Pancreas (tissue), 10 donors: ENCODE measurements at places on chromosomes 2 and 18.

DNA sequence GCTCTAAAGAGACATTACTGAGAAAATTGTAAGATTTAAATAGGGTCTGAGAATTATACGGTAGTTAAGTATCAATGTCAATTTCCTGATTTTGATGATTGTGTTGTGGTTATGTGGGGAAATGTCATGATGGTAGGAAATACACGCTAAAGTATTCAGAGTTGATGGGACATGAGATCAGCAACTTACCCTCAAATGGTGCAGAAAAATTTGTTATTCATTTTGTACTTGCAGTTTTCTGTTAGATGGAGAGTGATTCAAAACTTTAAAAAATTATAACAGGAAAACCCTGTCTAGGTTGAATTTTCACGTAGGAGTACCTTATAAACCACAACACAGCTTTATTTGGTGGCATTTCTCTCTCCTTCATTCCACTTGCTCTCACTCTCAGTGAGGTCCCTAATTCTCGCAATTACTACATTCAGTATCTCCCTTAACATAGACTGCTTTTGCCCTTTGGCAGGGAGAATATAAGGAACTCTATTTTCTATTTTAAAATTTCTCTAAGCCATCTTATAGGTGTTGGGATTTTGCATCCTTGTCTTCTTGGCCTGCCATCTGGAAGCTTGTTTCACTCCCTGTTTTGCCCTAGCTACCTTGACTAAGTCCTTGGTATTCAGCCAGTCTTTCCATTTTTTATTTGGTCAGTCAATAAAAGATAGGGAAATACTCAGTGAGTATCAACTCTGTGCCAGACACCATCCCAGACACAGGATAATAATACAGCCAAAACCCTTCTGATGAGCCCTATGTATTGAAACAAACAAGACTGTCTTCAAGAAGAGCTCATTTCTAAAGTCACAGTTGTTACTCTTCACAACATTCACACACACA lies 550.6 kb upstream of the ACVR2A start:
- DNase-seq: no peak

DNA sequence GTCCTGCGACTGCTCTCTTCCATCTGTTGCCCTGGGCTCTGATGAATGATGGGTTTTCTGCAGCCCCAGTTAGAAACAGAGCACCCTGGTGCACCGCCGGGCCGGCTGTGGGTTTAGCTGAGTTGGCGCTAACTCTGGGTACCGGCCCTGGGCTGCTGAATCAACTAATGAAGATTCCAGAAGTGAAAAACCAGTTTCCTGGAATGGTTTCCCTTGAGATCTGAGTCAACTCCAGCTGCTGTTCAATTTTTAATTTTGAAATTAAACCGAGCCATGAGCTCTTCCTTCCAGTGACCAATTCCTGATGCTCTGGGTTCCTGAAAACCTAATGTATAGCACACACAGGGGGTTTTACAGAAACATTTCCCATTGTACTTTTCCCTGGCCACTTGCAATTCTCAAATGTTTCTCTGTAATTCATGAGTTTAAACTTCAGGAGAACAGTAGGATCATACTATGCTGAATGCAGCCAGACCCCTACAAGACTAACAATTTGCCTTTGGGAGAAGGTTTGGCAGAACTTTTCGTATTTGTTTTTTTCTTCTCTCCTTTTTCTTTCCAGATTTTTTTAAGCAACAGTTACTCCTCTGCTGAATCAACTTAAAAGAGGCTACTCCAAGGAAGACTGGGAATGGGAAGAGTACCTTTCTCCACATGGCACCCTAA lies 5.5 kb downstream of the COL6A3 start:
- no peak for DNase-seq

DNA sequence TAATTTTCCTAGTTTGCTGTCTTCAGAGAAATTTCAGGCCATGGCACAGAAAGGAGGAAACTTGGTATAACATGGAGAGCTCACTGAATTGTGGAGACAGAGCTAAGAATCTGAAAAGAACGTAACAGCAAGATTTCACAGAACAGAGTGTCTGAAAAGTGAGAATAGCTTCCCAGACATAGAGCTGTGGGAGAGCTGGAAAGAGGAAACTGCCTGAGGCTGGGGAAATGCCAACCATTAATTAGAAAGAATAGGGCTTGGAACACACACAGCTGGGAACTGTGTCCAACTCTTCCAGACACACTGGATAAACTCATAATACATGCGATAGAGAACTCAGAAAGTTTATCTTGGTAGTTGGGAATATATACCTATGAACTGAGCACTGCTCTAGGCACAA lies 51.6 kb upstream of the KYNU start:
- no peak for DNase-seq

- DNase-seq: no peak
Measured at GRCh38 chr2:218079943-218080913, 11.2 kb downstream of the RUFY4 start.

GRCh38 chr2:65477590-65477989 lies 45.2 kb upstream of the SPRED2 start:
- DNase-seq: no peak

- no peak for DNase-seq
Measured at GRCh38 chr18:59719544-59720181, 22.4 kb upstream of the CCBE1 start.

- no peak for DNase-seq
Measured at GRCh38 chr2:134334542-134335353, 80.9 kb downstream of the MGAT5 start.

DNA sequence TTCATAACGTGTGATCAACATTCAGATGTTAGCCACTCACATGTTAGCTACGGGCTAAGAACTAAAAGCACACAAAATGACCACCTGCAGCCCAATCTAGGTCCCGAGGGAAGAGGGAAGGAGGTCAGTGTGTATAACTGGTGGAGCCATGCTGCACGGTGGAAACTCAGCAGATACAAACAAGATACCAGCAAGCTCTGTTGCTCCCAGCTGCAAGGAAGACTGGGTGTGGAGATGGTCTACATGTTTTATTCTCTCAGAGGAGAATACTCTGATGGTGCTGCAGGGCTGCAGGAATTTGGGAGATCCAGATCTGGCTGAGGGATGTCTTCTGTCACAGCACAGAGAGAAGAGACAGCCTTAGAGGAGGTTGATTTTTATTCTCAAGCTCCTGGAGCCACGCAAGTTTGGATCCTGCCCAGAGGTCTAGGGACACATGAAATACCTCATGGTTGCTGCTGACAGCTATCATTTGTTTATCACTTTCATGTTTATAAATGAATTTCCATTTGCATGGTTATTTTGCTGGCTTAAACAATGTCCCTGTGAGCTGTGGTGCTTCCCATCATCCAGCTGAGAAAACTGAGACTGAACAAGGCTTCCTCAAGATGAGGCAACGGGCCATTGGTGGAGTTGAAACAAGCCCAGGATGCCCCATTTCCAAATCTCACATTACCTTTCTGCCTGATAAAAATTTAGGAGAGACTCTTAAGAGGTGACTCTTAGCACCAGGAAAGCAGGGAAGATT lies 30.9 kb downstream of the RNF144A start:
- no peak for DNase-seq

DNA sequence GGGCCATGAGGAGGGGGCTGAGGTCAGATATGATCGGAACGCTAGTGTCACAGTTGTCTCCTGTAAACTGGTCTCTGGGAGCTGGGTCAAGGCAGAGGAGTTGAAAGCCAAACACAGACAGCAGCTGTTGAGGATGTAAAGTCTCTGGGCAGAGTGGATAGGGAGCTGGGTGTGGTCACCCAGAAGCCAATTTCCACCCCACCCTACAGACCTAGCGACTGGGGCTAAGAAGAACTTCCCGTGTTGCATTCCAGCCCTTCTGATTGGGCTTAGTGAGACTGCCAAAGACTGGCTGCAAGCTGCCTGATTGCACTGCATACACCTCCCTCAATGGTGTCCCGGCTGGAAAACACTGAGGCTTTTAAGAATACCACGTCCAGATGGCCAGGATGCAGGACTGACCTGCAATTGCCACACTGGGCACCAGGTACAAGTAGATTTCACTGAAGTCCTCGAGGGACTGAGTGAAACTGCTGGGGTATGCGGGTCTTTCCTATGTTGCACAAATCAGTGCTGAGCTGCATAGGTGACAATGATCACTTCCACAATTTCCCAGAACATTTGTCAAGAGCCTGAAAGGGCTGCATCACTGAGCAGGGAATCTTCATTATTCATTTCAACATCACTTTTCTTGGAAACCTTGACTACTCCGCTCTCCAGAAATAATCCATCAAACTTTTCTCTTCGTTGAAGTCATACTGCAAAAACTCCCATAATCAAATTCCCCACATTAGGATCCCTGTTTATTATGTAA lies 43.1 kb upstream of the EML4 start:
- DNase-seq: no peak

DNA sequence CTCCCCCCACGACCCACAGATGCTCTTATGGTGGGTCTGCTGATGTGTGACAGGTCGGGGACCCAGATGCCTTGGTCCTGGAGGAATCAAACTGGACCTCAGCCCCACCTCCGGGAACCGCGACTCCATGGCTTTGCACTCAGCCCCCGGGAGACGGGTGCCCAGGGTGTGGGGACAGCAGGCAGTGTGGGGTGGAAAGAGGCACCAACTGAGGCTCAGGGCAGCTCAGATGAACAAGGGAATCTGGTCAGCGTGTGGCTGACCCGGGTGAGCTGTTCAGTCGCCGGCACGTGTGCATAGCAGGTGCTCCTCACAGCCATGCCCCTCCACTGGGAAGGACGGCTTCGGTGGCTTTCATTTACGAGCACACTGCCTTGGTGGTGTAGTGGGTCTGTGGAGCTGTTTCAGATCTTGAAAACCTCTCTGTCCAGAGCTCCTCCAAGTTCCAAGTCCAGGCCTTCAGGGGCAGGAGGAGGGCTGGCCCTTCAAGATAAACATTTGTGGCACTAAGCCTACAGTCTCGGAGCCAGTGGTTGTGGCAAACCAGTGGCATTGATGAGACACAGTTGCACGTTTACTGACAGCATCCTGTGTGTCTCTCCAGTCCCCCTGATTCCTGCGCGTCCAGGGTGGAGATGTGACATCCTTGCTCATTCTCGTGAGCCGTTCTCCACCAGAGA lies 471.2 kb upstream of the HS6ST1 start:
- DNase-seq: no peak

DNA sequence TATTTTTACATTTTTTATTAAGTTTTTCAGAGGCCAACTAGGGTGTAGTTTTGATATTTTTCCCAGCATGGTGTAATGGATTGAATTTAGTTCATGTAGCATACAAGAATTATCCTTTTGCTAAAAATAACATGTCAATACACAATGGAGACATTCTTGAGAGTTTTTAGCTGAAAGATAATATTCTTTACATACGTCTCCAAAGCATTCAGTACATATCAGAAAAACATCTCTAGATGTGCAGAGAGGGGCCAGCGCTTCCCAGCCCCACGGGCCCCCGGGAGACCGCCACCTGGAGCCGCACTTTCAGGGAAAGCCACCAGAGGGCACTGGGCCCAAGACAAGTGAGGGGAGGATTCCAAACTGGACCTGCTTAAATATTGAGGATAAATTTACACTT lies 499.4 kb downstream of the GALR1 start:
- DNase-seq: no peak

DNA sequence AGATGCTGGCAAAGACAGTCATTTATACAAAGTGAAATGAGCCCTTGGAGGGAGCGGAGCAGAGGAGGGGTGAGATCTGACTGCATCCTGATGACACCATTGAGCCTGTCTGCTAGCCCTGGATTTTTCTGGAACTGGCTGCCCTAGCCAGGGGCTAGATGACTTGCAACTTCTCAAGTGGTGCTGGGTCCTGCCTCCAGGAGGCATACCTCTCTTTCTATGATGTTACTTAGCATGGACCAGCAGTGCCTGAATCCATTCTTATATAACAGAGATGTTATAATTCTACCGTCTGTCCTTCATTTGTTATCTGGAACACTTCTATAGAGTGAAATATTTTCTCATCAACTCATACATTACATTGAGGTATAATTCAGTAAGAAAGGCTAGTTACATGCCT lies 8.5 kb upstream of the TWIST2 start:
- DNase-seq: no peak

GRCh38 chr2:892892-893291 lies 57.8 kb upstream of the SNTG2 start:
- no peak for DNase-seq

- no peak for DNase-seq
Measured at GRCh38 chr2:238700506-238701340, 147.2 kb upstream of the TWIST2 start.

- no peak for DNase-seq
Measured at GRCh38 chr2:160256507-160256906, 56.4 kb upstream of the ITGB6 start.

DNA sequence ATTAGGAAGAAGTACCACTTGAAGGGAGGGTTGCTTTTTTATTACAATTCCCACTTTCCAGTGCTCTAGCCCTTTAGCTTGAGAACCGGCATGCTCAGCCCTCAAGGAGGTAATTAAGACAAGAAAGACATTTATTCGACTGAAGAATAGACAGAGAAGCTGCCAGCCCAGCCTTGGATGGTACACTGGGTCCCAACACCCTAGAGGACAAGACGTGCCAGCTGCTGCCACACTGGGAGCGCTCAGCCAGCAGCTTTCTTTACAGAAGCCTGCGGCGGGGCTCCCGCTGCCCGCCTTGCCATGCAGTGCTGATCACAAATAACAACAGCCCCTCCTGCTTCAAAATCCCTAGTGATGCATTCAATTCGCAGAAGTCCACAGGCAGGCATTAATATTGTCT lies 746.3 kb upstream of the RAB6C start:
- no peak for DNase-seq

DNA sequence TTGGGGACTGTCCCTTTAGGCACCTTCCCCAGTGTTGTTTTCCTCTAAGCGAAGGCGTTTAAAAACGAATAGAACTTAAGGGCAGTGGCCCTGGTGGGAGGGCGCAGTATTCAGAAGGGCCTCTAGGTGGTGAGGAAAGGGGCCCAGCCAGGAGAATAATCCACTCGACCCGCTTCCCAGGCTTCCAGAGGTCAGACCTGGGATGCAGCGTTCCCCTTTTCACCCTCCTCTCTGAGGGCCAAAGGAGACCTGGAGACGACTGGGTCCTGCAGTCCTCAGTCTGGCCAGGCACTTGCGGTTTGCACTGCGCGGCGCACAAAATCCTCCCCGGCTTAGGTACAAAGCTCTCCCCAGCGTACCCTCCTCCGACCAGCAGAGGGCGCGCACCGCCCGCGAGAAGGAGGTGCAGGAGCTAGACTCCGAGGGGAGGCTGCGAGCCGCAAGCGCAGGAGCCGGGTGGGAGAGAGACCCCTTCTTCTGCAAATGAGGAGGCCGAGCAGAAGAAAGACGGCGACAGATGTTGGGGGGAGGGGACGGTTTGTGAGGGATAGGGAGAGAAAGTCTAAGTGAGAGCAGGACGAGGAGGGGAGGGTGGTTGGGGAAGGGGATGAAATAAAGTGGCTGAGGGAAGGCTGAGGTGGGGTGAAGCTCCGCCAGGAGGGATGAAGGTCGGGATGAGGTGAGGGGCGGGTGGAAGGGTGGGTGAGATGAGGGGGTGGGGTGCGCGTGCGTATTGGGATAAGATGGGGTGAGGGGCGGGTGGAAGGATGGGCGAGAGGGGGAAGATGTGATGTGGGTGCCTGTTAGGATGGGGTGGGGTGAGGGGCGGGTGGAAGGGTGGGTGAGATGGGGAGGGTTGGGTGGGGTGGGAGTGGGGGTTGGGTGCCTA lies 4.9 kb downstream of the FEV start:
- peak; percentile 94 for DNase-seq

- peak; percentile 46 for DNase-seq
Measured at GRCh38 chr2:101149241-101150192, 1.7 kb downstream of the TBC1D8 start.
